Stimulated activated CD8-positive, alpha-beta memory T cell treated with anti-CD3 and anti-CD28 coated beads, Interleukin-4, amount 100 ng/mL, for 4 hours (primary cell): ENCODE measurements at places on chromosomes 16 and 17.

DNA sequence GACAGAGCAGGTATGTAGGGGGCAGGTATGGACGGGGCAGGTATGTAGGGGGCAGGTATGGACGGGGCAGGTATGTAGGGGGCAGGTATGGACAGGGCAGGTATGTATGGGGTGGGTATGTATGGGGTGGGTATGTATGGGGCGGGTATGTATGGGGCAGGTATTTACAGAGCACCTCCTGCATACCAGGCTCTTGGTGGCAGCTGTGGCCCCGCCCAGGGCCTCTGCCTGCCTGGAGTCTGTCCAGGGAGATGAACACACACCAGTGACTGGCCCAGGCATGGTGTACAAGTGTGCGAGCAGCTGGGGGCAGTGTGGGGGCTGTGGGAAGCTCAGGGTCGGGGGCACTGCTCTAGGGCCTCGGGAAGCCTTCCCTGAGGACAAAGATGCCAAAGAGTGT is 4.4 kb downstream of the RPL3L start:
- DNase-seq: no peak

DNA sequence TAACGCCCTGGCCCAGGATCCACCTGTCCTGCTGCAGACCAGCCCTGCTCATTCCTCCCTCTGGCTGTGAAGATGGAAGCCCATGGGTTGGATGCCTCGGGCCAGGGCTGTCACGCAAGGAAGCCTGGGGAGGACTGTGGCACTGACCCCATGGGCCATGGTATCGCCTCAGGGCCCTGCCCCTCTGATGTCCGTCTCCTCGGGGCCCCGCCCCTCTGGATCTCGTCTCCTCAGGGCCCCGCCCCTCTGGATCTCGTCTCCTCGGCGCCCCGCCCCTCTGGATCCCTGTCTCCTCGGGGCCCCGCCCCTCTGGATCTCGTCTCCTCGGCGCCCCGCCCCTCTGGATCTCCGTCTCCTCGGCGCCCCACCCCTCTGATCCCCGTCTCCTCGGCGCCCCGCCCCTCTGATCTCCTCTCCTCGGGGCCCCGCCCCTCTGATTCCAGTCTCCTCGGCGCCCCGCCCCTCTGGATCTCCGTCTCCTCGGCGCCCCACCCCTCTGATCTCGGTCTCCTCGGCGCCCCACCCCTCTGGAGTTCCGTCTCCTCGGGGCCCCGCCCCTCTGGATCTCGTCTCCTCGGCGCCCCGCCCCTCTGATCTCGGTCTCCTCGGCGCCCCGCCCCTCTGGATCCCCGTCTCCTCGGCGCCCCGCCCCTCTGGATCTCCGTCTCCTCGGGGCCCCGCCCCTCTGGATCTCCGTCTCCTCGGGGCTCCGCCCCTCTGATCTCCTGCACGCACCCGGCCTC is 24.0 kb downstream of the METRNL start:
- no peak for DNase-seq

DNA sequence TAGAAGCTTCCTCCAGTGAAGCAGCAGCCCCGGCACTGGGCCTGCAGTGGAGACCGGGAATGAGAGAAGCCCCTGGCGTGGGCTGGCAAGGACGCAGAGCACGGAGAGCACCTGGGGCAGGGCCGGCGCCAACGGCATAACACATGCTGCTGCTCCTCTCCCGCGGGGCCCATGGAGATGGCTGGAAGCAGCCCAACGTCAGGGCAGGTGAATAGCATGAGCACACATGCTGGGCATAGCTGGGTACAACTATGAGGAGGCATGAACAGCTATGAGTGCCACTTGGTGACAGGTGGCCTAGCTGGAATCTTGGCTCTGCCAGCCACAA is 46.4 kb downstream of the IRF8 start:
- no peak for DNase-seq

DNA sequence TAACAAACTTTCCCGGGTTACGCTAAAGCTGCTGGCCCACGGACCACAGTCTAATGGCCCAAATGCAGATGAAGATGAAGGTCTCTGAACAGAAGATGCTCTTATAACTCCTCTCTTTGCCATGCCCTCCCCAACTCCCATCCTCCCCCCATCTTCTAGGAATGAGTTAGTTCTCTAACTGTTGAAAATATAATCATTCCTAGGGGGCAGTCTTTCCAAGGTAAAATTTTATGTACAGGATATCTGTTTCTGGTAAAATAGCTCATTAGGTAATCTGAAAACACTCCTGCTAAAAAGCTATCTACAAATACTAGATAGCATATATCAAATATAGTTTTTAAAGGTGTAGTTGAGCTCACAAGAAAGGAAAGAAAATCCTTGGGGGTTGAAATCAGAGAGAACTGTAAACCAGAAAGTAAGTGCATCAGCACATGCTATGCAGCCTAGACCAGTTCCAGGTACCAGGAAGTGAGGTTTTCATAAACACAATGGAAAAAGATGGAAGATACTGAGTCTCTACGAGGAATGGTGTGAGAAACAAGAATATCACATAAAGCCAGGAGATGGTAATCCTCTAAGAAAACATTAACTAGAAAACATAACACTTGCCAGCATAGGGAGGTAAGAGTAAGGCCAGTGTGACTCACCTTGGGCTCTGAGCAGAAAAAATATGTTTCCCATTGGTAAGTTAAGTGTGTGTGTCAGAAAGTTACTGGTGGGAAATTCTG is 38.1 kb downstream of the CMC2 start:
- DNase-seq: no peak

GRCh38 chr16:72715267-72715666 is 332.7 kb downstream of the ZFHX3 start:
- DNase-seq: no peak

GRCh38 chr17:77873500-77874302 is 84.8 kb upstream of the TNRC6C start:
- DNase-seq: no peak

GRCh38 chr17:50470426-50470825 is 1.7 kb upstream of the CHAD start:
- DNase-seq: no peak

DNA sequence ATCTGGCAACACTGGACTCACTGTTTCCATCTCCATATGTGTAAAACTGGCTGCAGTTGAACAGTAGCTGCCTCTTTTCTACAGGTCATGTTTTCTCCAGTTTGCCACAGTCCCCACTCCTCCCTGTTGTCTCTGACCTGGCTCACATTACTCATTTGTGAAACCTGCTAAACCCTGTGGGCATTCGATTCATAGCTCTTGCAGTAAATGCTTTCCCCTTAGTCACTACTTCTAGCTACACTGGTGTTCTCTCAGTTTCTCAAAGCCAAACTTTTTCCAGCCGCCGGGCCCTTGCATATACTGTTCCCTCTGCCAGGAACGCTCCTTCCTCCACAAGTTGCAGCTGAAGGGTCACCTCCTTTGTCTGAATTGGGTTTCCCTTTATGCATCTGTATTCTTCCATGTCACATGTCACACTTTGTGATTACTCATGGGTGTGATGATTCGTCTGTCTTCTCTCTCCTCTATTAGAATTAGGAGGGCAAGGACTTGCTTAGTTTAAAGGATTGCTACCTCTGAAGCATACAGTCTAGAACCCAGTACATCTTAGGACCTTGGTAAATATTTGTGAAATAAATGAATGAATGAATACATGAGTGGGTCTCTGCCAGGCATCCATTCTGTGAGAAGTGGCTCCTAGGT is 15.0 kb upstream of the MT4 start:
- no peak for DNase-seq

GRCh38 chr16:3774156-3774767 is 56.9 kb upstream of the TRAP1 start:
- no peak for DNase-seq

GRCh38 chr17:7241783-7242716 is at the start of gene GABARAP:
Gene GABARAP, minus strand, starts transcription at chr17:7242449. Its CDS starts 119 bp downstream, at chr17:7242330.
- peak; percentile 88 for DNase-seq

- no peak for DNase-seq
These were observed 4.6 kb downstream of the UNC119 start for GRCh38 chr17:28547623-28548416.

DNA sequence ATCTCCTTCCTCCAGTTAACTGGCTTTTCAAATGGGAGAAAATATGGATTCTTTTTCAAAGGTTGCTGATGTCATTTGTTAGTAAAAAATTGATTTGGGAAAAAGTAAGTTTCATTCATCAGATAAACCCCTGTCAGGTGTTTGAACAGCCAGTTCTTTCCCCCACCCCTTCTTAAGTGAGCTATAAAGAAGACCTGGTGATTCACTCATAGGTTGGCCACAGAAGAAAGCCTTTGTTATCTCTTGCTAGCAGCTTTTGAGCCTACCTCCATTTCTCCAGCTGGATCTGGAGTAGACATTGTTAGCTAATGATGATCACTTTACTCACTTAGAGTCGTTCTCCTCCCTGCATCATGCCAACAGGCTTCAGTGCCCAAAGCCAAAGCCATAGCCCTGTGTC is 63.0 kb downstream of the NLK start:
- DNase-seq: no peak
